ENCODE measurements at places on chromosomes 5 and 9. TPM values are rescaled to one million over a fixed set of nuclear protein-coding genes. Genes with fewer than 3 reads are reported as not detected.

- no peak for DNase-seq
These were observed 283.9 kb downstream of the GADD45G start for GRCh38 chr9:89888677-89889076.

GRCh38 chr5:88393716-88394535 is 125.3 kb upstream of the TMEM161B start:
- no peak for DNase-seq

- no peak for DNase-seq
These were observed 599.6 kb downstream of the CCDC171 start for GRCh38 chr9:16152276-16153101.

DNA sequence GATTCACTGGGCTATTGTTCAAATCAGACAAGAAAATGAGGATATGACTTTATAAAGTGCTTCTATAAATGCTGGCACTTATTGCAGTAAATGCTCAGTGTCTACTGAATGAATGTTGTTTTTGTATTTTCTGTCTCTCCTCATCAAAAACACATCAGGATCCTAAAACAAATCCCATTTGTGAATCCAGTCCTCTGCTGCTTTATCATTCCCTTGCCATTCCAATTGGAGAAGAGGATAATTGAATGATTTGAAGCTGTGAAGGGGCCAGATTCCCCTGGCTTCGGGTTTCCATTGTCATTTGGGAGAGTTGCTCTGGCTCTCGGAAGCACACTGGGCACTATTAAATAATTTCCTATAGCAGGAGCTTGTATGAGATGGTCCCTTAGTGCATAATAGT is 666.8 kb downstream of the ACTL7B start:
- no peak for DNase-seq

ERAP2 gene
- 1.8 TPM for total RNA-seq

ARHGEF37 gene
- total RNA-seq, result 0.76 TPM

Data from GM23248 (cell line).